Kidney epithelial cell (primary cell): ENCODE measurements at places on chromosomes 1 and 21.

- no peak for DNase-seq
Measured at GRCh38 chr1:231013391-231014015, 26.6 kb downstream of the FAM89A start.

DNA sequence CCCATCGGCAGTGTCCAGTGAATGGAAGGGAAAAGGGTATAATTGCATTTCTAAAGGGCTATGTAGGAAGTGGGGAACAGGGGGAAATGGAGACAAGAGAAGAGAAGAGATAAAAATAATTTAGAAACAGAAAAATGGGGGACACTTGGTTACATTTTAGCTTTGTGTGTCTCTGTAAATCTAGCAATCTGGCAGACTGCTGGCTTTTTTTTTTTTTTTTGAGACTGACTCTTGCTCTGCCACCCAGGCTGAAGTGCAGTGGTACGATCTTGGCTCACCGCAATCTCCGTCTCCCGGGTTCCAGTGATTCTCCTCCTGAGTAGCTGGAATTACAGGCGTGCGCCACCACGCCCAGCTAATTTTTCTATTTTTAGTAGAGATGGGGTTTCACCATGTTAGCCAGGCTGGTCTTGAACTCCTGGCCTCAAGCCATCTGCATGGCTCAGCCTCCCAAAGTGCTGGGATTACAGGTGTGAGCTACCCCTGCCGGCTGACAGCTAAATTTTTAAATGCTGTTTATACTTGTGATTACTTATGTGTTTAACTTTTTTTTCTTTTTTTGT lies 53.4 kb downstream of the AGPAT3 start:
- no peak for DNase-seq

GRCh38 chr1:60223158-60223557 lies 149.6 kb upstream of the C1orf87 start:
- no peak for DNase-seq

DNA sequence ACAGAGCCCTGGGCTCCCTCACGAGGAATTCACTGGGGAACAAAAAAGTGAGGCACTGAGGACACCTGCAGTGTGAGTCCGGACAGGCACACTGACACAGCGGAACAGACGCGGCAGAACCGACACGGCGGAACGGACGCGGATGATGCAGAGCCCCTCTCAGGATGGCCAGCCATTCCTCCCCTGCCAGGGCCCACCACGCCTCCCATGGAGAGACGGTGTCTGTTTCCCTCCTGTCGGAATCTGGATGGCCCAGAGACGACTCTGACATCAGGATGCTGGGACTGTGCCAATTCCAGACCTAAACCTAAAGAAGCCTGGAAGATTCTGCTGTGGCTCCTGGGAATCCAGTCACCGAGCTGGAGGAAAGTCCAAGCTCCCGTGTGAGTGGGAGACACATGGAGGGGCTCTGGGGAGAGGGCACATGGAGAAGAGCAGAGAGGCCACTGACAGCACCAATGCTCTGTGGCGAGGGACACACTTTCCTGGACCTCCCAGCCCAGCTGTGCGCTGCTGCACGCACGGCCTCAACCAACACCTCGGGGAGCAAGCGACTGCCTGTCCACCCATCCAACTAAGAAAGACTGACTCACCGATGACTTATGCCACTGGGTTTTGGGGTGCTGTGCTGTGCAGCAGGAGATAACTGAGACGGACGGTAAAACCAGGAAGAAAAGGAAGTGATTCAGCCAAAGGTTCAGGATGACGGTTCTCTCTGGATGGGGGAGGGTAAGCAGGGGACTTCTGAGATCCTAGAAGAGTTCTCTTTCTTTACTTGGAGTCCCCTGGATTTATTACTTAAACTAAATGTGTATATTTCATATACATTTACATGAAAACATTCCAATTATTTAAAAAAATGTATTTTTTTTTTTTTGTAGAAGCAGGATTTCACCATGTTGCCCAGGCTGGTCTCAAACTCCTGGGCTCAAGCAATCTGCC lies 23.3 kb downstream of the ZBTB17 start:
- DNase-seq = peak; percentile 93

DNA sequence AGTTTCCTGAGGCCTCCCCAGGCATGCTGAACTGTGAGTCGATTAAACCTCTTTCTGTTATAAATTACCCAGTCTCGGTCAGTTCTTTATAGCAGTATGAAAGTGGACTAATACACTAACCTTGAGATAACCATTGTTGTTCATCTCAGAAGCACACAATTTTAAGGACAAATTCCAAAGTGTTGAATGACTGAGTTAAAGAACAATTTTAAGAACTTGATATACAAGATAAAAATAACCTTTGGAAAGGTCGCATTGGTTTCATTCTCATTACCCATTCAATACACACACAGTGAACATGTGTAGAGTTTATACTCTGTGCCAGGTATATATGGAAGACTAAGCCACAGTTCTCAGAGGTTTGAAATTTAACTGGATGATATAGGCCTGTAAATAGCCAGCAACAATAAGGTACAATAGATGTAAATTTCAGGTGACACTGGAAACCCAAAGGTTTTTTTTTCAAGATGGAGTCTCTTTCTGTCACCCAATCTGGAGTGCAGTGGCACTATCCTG lies 19.1 kb upstream of the SRSF10 start:
- DNase-seq = no peak

DNA sequence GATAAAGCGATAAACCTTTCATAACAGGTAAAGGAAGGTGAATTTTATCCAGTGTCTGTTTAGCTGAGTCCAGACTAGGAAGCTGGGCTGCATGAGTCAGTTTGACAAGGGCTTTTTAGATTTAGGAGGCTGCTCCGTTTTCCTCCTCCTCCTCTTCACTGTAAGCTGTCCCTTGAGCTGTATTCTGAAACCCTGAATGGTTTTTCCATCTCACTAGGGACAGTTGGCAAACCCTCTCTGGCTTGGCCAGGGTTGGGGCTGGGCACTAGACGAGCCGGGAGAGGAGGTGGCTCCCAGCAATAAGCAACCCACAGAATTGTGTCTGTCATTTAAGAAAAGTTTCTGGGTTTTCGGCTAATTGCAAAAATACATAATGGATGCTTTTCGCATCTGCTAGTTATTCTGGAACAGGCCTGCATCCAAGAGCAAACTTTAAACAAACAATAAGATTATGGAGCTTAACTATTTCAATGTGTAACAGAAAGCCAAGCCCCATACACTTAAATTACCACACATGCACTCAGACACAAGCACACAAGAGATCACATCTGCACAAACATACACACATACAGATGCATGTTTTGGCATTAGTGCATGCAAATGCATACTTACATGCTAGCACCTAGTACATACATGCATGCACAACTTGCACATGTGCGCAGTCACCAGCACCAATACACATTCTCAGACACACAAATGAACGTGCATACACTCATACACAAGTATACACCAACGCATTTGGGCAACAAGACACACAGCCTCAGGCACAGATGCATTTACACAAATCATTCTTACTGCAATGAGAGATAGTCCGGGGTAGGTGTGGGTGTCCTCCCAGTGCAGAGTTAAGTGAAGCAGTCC lies 27.8 kb upstream of the FOXE3 start:
- DNase-seq = no peak

GRCh38 chr1:115320377-115320776 lies 17.7 kb downstream of the NGF start:
- no peak for DNase-seq

GRCh38 chr1:47598357-47598756 lies 160.5 kb downstream of the FOXD2 start:
- DNase-seq = no peak

- DNase-seq = no peak
Measured at GRCh38 chr1:228349701-228350171, 56.9 kb downstream of the TRIM11 start.

- DNase-seq = no peak
Measured at GRCh38 chr1:203173011-203173555, 2.5 kb downstream of the MYBPH start.

DNA sequence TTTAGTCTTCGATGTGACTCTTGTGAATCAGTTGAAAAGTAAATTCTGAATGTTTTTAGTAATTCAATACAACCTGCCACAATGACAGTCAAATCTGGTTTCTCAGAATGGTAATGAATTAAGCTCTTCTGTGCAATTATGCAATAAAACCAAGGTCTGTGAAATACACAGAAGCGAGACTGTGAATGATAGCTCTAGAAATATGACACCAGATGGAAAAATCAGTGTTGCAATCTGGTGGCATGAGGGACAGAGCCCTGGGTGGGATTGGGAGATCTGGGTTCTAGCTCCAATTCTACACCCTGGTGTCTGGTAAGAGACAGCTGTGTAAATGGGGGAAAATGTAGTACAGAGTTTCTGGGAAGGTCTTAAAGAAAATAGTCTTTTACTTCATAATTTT lies 586.4 kb upstream of the ZRANB2 start:
- DNase-seq = no peak

DNA sequence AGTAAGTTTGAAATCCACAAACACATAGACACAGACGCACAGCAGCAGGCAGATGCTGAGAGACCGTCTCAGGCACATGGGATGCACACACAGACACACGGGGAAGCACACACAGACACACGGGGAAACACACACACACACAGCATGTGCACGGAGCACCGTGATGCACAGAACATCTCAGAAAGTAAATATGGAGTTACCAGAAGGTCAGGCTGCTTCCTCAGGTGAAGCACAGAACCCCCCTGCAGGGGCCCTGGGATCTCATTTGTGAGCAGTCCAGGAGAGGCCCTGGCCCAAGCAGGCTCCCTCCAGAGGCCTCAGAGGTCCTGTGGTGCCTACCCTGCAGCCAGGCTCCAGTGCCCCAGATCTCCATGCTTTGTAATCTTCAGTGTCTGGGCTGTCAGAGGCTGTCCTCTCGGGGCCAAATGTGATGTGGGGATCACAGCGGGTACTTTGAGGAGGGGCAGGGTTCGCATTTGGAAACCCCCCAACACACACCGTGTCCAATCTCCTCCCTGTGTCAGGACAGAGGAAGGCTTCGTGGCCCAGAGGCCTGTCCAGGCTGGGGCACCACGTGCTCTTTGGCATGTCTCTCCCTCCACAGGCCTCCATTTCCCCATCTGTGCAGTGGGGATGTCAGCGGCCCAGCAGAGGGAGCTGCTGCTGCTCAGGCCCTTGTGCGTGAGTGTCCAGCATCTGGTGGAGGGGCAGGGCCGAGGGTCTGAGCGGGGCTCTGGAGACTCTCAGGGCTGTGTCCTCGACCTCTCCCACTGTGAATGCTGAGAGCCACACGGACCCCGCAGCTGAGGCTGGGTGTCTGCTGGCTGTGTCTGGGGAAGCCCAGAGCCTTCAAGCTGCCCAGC lies 23.0 kb upstream of the PRSS38 start:
- DNase-seq = no peak

DNA sequence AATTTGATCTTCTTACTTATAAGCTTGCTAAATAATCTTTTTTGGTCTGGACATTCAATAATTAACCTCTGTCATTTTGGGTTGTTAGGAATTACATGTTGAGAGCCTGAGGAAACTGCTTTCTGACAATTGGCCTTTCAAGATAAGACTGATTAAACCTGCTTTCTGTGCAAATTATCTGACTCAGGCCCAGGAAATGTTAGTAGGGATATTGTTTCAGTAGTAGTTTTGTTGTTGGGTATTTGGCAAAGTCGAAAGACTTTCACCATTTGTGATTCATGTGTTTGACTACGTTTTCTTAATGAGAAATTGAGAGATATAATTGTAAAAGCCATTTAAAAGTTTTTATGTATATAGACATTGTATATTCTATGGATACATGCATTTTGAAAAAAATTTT lies 81.1 kb upstream of the GPR88 start:
- no peak for DNase-seq

DNA sequence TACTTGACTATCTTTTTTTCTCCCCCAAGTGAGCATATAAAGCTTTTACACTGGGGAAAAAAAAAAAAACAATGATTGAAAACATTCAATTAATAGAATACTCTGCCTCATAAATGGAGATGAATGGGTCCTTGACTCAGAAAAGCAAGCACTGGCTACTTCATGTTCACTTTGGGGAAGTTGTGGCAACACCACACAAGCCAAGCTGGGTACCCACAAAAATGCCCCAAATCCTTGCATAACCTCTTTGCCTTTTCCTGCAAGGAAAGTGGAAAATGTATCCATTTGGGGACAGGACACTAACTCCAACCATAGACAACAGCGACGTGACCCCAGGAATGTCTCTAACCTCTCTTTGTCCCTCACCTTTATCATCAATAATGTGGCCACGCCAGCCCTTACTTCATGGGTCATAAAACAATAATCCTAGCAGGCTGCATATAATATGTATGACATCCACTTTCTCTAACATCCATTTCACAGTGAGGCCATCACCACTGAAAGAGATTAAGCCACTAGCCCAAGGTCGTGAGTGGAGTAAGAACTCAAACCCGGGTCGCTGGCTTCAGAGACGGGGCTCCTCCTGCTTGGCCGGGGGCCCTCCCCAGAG lies 2.3 kb downstream of the ECE1 start:
- no peak for DNase-seq

DNA sequence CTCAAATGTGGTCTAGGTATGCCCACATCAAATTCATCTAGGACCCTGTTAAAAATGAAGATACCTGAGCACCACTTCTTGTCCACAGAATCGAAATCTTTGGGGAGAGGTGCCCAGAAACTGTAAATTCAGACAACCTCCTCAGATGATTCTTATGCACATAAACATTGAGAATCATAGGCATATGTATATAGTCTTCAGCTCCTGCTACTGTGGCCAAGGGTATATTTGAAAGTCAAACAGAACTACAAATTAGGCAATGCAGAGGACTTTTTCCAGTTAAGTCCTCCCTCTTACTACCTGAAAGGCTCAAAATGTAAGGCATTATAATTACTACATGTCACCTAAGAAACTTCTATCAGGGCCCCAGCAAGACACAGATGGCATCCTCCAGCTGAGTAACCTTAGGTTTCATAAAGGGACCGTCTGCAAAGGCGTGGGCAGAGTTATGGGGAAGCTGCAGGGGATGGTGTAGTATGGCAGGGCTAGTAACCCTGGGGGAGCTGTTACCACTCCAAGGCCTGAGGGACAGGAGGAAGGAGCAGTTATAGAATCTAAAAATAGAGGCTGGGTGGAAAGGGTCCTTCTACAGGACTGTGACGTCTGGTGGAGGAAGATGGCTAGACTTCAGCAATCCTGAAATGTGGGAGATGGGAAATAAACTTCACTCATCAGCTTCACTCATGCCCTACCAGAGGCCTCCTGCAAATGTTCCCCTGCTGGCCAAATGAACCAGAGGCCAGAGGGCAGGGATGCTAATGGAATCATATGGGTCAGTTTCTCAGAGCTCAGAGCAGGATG lies 46.3 kb downstream of the DAB1 start:
- DNase-seq = no peak

DNA sequence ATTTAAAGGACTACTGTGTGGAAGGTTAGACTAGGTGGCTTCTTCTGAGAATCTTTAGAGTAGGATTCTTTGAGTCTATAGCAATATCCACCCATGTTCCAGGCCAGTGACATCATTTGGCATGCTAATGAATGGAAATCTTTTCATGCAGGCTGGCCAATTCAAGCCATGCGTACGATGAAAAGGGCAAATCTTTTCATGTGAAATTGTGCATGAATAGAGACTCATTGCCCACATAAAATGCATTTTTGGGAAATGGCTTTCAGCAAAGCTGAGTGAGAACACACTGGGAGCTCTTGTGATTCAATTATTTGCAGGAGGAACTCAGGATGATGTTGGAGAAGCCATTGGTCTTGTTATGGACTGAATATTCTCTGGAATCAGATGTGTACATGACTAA lies 324.9 kb upstream of the DAB1 start:
- DNase-seq = no peak
